ENCODE measurements at places on chromosomes 3 and 15.
A peak's percentile ranks its signal among the peaks of the same experiment; 100 is the strongest.

GRCh38 chr3:50068134-50068533 lies 20.6 kb upstream of the RBM5 start:
- no peak for DNase-seq

- DNase-seq = no peak
Measured at GRCh38 chr3:64019271-64019670, 4.0 kb downstream of the PSMD6 start.

DNA sequence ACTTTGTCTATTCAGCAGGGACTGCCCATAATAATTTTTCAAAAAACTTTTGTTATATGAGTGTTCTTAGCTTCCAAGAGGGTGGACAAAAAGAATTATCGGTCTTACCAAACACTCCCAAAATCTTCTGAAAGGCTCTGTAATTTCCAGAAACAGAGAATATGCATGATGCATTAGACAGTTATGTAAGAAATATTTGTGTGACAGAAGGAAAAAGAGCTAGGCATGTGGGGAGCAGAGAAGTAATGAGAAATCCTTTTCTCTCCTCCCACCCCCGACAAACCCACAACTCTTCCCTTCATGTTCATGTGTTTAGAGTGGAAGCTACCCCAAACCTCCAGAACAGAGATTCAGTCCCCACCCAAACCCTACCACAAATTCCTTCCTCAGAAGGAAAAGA lies 86.8 kb downstream of the MYO5A start:
- no peak for DNase-seq

GRCh38 chr3:13141183-13141582 lies 68.0 kb upstream of the IQSEC1 start:
- DNase-seq = no peak

DNA sequence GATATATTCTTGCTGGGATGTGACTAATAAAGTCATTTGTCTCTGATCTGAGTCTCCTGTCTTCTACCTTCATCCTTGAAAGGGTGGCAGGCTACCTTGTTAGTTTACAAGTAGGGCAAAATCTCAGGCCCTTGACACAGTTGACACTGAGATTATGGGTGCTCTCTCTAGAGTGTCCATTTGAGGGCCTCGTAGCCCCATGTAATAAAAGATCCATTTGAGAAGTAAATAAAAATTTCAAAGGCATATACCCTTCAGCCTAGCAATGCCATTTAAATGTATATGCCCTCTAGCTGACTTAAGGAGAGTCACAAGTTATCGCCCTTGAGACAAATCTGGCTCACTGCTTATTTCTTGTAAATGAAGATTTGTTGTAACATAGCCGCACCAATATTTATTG lies 98.6 kb downstream of the TCF12 start:
- DNase-seq = no peak

DNA sequence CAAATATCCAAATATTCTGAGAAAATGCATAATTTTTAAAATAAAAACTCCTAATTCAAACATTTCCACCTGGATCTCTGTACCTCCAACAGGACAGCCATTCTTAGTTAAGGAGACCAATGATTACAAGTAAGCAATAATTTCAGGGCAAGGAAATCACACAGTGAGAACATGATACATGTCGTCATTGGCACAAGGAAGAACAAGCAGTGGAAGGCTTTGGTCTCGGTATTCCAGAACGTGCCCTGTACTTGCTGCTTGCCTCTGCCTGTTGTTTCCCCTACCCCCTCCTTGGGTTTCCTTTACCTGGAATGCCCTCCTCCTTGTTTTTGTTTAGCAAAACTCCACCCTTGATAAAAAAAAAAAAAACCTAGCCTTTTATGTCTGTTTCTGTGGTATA lies 72.8 kb downstream of the PPM1L start:
- no peak for DNase-seq

- DNase-seq = no peak
Measured at GRCh38 chr3:99625643-99626416, 12.6 kb upstream of the COL8A1 start.

DNA sequence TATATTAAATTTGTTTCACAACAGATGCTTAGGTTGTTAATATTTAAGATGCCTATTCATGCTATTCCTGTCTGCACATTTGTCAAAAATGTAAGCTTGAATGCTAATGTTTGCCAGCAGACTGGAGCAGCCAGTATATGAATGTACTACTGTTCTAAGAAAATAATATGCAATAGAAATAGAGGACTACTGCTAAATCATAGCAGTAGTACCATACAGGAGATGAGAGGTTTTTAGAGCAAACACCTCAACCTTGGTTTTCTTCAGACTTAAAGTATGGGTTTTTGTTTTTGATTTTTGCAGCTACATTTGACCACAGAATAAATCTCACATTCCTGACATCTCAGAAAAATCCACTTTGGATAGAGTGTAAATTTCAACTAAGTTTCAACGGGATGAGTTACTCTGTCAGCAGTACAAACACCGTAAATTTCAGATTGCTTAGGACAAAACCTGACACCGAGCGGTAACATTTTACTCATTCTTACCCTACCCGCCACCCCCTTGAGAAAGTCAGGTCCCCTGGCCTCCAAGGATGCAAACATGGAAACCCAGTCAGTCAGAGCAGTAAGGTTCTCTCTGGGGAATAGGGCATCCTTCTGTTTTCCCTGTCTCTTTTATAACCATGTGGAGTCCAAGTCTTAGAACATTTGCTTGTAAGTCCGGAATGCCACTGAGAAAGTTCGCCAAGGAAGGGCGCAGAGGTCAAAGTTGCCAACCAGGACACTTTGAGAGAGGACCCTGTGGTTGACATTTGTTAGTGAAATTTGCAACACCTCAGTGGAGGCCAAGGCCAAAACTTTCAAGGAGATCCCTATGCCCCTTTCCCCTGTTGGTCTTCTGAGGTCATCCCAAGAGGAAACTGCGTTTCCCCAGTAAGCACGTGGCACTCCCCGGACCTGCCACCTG lies 17.9 kb upstream of the SATB1 start:
- no peak for DNase-seq

DNA sequence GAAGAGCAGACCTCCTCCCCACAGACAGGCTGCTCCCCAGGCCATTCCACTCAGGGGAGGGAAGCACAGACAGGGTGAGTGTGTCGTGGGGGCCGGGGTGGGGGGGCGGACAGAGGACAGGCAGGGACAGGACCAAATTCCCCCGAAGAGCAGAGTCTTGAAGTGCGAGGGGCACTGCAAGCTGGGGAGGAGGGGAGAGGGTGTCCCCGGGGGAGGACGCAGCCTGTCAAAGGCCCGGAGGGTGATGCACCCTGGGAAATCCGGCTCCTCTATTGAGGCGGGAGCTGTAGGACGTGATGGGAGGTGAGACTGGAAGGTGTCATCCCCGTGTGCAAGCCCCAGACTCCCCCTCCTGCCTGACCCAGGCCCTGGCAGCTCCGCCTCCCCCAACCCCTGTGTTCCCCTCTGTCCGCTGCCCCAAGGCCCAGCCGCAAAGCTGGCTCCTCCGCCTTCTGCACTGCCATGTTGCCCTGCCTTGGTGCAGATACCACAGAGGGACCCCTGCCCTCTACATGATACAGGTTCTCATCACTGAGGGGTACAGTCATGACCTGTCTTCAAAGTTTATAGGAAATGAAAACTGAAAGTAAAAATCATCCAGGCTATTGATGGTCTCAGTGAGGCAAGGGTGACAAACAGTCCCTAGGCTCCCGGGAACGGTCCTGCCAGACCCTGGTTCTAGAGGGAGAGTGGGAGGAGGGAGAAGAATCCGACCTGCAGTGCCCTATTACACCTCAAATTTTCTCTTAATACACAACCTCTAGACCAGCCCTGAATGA lies 76.3 kb upstream of the IQSEC1 start:
- DNase-seq = no peak

- DNase-seq = peak; percentile 71
Measured at GRCh38 chr15:52179278-52180195, 11.7 kb downstream of the GNB5 start.

DNA sequence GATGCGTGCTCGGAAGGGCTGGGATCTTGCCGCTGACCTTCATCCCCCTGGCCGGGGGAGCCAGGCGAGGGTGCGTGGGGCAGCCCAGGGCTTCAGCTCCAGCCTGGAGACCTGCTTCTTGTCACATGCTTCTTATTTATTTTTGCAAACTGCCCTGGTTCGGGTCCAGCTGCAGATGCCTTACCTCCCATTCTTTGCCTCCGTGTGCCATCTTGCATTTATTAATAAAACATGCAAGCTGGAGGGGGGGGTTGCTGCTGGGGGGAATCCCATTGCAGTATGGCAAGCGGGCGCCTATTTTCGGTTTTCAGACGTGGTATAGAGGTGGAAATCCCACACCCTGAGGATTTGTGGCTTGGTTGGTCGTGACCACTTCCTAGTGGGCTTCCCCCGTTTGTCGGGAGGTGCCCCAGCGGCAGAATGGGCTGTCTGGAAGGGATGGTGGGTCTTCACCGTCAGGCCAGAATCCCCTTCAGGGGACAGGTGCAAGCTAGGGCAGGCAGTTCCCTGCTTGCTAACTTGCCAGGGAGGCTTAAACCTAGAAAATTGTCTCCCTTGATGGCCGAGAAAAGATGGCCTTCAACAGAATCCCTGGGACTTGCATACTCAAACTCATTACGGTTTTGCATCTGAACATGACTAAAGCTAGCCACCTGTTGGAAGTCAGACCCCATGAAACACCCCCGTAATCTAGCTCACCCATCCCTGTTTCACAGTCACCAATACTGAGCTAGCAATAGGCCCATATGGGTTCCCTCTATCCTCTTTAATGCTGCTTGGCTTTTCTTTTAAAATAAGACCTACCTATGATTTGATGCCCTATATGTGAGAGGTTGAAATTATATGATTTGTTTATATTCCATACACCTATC lies 569 bp downstream of the TMEM266 start:
- no peak for DNase-seq

- no peak for DNase-seq
Measured at GRCh38 chr3:151135541-151136337, 50.3 kb downstream of the MED12L start.

- DNase-seq = no peak
Measured at GRCh38 chr3:61803983-61804382, 242.6 kb downstream of the PTPRG start.

GRCh38 chr3:64341296-64341695 lies 116.0 kb upstream of the PRICKLE2 start:
- DNase-seq = no peak

DNA sequence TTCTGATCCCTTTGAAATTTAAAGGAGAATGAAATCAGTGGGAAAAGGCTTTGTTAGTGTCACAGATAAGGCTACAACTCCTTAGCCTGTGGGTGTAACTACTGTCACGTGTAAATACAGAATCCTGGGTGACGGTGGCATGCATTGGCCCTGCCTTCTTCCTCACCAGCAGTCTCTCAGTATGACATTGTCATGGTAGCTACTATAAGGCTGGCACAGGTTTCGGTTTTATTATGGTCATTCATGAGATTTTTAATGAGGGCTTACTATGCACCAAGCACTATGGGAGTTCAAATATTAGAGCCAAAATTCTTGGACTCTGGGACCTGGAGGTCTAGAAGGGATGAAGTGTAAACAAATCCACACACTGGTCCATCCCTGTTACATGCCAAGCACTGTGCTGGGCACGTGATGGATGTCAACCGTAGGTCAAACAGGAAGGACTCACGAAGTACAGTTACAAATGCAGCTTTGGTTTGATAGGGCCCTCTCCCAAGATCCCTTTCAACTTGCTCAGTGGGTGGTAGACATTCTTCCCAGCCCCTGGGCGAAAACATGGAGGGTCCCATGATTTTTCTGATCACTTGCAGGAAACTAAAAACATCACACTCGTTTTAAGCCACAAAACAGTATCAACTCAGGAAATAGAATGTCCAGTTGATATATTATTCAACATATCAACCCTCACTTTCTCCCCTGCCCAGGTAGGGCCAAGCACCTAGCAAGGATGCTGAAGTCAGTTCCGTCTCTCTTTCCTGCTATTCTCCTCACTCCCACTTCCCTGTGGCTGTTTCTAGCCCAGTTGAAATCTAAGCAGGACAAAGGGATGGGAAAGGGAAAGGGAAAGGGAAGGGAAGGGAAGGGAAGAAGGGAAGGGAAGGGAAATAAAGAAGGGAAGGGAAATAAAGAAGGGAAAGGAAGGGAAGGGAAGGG lies 25.3 kb downstream of the BFSP2 start:
- no peak for DNase-seq

GRCh38 chr3:11457135-11457534 lies 184.9 kb downstream of the ATG7 start:
- DNase-seq = no peak

GRCh38 chr15:95538693-95539092 lies 791.8 kb upstream of the NR2F2 start:
- DNase-seq = no peak

GRCh38 chr15:25739687-25740121 lies 123.4 kb downstream of the ATP10A start:
- DNase-seq = peak; percentile 8

- no peak for DNase-seq
Measured at GRCh38 chr3:40978442-40978841, 220.9 kb upstream of the CTNNB1 start.

- DNase-seq = no peak
Measured at GRCh38 chr3:3403700-3404099, 224.2 kb upstream of the CRBN start.

DNA sequence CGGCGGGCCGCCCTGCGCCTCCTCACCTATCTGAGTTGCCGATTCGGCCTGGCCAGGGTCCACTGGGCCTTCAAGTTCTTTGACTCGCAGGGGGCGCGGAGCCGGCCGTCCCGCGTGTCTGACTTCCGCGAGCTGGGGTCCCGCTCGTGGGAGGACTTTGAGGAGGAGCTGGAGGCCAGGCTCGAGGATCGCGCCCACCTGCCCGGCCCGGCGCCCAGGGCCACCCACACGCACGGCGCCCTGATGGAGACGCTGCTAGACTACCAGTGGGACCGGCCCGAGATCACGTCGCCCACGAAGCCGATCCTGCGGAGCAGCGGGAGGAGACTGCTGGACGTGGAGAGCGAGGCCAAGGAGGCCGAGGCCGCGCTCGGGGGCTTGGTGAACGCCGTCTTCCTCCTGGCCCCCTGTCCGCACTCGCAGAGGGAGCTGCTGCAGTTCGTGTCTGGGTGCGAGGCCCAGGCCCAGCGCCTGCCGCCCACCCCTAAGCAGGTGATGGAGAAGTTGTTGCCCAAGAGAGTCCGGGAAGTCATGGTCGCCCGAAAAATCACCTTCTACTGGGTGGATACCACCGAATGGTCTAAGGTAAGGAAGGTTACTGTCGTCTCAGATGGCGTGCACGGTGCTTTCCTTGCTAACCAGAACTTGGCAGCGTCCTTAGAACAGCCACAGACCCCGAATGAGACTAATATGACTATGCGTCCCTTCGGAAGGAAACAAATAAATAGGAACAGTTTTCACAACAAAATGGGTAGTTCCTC lies 567 bp downstream of the TICRR start:
- DNase-seq = no peak

- DNase-seq = no peak
Measured at GRCh38 chr3:74363346-74363745, 251.1 kb downstream of the CNTN3 start.

DNA sequence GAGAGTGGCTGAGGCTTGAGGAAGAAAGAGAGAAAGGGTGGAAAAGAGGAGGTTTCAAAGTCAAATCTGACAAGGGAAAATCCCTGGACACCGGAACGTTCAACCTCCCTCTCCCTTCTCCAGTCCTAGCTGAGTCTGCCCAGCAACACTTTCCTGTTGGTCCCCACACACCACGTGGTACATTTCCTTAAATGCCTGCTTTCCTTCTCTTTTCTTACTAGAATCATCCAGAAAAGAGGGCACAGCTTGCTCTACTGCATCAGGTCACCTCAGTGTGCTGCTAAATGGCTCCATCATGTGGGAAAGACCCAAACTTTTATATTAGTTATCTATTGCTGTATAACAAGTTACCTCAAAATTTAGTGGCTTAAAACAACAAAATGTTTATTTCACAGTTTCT lies 181.2 kb downstream of the NECTIN3 start:
- DNase-seq = no peak
